ENCODE measurements at places on chromosomes 6 and 20. TPM values are rescaled to one million over a fixed set of nuclear protein-coding genes. Genes with fewer than 3 reads are reported as not detected.

Gene TULP4
- 18.4 TPM for total RNA-seq

Gene HLA-DMB
- 3.6 TPM for total RNA-seq

- DNase-seq, result peak; percentile 9
Observed at GRCh38 chr6:17280552-17281090, 540 bp upstream of the RBM24 start.

DNA sequence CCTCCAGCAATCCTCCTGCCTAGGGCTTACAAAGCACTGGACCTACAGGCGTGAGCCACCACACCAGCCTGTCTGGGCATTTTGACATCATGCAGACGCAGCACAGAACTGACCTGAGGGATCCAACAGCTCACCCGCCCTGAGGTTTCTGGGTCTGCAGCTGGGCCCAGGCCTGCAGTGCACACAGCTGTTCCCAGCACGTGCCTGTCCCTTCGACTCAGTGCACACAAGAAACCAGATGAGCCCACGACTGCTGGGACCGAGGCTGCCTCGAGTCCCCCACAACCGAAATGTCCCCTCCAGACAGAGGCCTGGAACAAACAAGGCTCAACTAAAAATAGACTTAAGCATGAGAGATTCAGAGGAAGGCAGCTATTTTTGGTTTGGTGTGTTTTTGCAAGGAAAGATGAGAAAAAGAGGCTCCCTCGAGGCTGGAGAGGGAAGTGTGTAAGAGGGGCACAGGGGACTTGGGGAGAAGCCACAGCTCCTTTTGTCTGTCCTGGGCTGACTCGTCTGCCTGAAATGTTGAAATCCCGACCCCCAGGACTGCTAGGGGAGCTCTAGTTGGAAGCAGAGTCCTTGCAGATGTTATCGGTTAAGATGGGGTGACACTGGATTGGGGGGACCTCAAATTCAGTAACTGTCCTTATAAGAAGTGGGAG lies 66.3 kb downstream of the YTHDF1 start:
- no peak for DNase-seq

- DNase-seq, result no peak
Observed at GRCh38 chr6:25178336-25179035, 100.7 kb upstream of the CARMIL1 start.

DNA sequence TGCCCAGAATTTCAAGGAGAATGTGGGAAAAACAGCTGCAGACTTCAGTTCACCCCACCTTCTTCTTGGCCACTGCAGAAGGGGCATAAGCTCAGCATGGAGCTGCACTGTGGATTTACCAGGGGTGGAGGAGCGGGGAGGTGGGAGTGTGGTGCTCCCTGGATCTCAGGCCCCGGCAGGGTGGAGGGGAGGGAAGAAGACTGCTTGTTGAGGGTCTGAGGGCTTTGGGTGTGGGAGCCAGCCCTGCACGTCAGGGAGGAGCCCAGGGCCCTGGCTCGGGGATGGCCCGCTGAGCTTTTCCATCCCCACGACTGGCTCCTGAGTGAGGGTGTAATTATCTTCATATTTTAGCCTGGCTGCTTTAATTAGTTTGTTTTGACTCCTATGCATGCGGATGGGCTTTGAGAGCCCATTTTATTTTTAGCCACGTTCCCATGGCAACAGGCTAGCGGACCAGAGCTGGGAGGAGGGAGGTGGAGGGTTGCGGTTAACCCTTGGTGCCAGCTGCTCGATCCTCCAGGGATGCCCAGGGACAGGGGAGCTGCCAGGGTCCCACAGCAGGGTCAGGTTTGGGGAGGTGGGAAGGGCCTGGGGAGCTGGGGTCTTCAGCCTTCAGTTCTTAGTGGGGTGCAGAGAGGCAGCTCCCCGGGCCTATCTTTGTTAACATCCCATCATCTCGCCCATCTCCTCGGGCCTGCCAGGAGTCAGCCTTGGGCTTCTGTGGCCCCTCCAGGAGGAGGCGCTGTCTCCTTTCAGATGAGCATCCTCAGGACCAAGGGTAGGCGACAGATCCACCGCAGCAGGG lies 68.2 kb downstream of the RAB44 start:
- peak; percentile 90 for DNase-seq

Data from activated CD8-positive, alpha-beta T cell treated with anti-CD3 and anti-CD28 coated beads for 36 hours (primary cell).